Muscle of leg (tissue), 16 donors: ENCODE measurements at places on chromosomes 2 and 18.
A peak's percentile ranks its signal among the peaks of the same experiment; 100 is the strongest.

DNA sequence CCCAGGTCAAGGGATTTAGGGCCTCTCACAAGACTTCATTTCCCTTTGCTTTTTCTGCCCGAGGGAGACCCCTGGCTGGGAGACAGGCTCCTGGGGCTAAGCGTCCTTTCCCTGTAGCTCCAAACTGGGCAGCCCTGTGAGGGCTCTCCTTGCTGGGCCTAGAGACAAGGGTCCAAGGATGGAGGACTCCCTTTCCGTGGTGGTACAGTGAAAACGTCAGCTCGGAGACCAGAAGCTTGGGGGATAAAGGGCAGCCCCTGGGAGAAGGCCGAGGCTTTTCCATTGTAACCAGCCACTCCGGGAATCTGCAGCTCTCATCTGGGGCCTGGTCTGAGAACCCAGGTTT is 2.3 kb downstream of the SIX2 start:
- DNase-seq: no peak

DNA sequence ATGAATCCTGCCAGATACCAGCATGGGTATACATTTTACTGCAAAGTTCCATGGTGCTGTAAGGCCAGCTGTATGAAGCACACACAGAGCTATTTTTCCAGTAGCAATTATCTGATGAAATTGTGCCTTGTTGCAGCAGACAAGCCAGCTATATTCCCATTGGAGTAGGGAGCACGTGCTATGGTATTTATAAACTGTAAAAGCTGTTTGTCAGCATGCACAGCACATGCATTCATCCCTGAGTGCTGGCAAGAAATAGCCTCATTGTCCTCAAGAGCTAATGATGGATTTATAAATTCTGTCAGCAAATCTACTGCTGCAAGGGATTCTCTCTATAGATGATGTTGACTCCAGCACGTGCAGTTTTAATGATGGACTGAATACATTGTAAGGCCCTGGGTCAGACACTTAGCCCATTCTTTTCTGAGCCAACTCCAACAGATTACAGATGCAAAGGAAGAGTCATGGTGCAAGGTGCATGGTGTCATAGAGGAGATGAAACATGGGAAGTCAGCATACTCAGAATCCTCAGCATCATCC is 61.7 kb downstream of the KCNS3 start:
- DNase-seq: peak; percentile 83

- no peak for DNase-seq
These were observed 115.2 kb upstream of the TFCP2L1 start for GRCh38 chr2:121400201-121400600.

GRCh38 chr2:241218131-241219029 is 29.9 kb downstream of the ANO7 start:
- peak; percentile 65 for DNase-seq

GRCh38 chr2:191341436-191341835 is 96.2 kb downstream of the MYO1B start:
- no peak for DNase-seq

DNA sequence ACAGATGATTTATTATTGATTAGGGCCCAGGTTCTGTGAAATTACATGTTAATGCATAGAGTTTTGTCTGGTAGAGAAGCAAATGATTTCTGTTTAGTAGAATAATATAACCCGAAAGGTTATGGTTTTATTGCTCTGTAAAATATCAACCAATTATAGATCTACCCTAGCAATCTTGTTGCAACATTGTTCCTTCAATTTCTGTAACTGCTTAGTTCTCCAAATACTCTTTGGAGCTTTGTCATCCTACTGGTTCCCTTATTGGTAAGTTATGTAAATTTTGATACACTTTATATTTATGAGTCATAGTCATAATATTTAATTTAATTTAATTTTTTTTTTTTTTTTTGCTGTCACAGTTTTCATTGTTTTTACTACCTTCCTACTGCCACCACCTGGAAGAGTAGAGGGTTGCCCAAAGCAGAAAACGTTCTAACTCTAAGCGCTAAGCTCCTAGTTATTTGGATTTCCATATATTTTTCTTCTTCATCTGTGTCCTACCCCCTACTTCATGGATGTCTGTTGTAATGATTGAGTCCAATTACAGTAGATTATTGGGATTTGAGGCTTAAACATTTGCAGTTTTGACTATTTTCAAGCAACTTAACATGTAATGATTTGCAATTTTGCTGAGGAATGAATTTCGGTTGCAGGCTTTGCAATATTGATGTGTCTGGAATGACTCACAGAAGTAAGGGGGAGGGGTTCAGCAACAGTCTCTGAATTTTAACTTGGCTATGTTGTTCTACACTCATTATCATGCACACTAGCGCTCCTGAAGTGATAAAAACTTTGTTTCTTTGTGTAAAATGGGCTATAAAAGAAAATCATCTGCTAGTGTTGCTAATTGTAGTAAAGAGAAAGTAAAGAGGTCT is 51.1 kb downstream of the NABP1 start:
- no peak for DNase-seq

- peak; percentile 38 for DNase-seq
These were observed 67.2 kb upstream of the SP5 start for GRCh38 chr2:170647741-170648436.
